Occipital lobe (tissue), 3 donors: ENCODE measurements at places on chromosomes 4 and X.

DNA sequence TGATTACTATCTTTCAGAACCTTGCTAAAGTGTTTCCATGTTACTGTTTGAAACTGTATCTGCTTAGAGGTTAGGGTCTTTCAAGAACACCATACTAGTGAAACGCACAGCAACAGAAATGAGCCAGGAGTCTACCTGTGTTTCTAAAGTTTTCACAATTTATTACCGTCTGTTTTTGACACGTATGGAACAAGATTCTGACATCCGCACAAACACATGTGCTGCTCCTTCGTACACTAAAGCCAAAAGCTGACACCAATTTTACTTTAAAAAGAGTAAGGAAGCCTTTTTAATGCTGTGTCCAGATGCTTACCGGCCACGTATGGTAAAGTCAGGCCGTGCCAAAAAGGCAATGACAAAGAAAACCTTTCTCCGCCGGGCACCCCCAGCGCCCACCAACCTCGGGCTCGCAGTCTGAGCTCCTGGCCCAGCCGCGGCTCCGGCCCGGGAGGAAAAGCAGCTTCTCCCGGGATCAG lies 532 bp downstream of the RPS4X start:
- DNase-seq: no peak

DNA sequence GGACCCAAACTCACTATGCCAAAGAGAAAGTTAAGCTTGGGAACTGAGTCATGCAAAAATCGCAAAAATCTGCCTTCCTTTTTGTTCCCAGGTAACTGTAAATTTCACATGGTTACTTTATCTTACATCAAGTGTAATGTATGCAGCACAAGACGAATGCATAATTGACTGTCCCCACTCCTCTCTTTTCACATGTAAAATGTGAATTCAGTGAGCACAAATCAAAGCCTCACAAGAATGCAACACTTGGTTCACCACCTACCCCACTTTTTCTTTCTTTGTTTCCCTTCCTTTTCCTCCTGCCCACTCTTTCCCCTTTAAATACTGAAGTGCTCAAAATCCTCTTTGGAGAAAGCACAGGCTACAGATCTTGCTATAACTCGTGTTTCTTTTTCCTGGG lies 53.2 kb downstream of the MAGED4B start:
- no peak for DNase-seq

GRCh38 chr4:39357002-39357401 lies 9.2 kb downstream of the RFC1 start:
- no peak for DNase-seq

DNA sequence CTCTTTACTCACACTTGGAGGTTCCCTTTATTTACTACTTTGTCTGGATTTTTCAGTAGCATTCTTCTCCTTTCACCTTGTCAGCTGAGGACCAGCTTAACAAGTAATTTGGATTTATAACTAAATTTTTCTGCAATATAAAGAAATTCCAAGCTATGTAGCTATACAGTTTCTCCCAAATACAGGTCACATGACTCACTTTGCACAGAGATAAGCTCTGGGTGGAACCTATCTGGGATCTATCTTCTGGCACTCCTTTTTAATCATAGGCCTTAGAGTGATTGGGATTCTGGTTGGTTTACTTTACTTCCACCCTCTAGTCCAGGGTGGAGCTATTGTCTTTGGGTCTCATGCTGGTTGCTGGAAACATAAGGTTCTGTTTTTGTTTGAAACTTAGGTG lies 34.9 kb upstream of the STK26 start:
- no peak for DNase-seq

GRCh38 chrX:39577985-39578869 lies 519.5 kb downstream of the BCOR start:
- DNase-seq: no peak

GRCh38 chr4:2266181-2266580 lies 4.3 kb upstream of the MXD4 start:
- DNase-seq: peak; percentile 28
